ENCODE measurements at places on chromosomes 4 and X. TPM values are rescaled to one million over a fixed set of nuclear protein-coding genes. Genes with fewer than 3 reads are reported as not detected.
A peak's percentile ranks its signal among the peaks of the same experiment; 100 is the strongest.

The KDR gene
- total RNA-seq: not detected

The XAGE2 gene
- total RNA-seq: not detected

The FTSJ1 gene
- total RNA-seq: 66.2 TPM

- DNase-seq: no peak
Measured at GRCh38 chrX:90012395-90012794, 90.7 kb downstream of the TGIF2LX start.

- DNase-seq: no peak
Measured at GRCh38 chr4:7330031-7330596, 104.6 kb downstream of the PSAPL1 start.

DNA sequence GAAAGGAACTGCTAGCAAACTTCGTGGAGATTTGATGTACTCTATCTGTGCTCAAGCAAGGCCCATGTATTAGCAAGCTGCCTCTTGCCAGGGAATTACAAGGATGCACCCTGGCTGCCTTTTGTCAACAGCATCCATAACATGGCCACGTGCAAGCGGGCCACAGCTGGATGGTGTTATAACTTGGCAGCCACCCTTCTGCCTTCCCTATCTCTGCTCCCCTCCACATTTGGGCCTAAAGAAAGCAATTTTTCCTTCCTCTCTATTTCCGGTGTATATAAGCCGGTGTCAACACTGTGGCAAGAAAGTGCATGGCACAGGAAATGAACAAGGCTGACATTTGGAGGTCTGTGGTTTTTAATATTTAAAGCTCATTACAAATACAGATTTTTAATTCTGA, 94.8 kb downstream of the CLNK start:
- DNase-seq: peak; percentile 5

GRCh38 chr4:183659872-183660242, 764 bp downstream of the TRAPPC11 start:
- no peak for DNase-seq

DNA sequence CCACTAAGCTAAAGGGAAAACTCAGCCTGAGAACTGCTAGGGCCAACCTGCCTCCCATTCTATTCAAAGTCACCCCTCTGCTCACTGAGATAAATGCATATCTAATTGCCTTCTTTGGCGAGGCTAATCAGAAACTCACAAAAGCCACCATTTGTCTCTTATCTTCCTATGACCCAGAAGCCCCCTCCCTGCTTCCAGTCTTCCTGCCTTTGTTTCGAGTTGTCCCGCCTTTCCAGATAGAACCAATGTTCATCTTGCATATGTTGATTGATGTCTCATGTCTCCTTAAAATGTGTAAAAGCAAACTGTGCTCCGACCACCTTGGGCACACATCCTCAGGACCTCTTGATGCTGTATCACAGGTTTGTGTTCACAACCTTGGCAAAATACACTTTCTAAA, 459.8 kb downstream of the FSTL5 start:
- DNase-seq: no peak

- DNase-seq: no peak
Measured at GRCh38 chr4:56575820-56576429, 70.3 kb downstream of the ARL9 start.

GRCh38 chr4:162506253-162506652, 342.5 kb upstream of the FSTL5 start:
- no peak for DNase-seq

DNA sequence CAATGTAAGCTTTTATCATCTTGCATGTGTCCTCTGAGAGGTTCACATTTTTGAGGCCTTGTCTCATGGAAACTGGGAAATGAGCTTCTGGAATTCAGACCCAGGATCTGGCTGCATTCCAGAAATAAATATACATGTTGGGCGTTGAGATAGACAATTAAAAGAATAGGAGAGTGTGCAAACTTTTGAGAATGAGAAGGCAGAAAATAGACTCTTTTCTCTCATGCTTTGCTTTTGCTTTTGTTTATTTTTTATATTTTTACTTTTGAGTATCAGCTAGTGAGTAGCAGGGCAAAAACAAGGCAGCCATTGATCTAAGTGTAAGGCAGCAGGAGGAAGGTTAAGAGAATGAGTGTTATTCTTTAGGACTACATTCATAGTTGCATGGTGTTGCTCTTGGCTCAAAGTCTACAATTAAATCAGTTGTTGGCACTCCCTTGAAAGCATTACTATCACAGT, 12.4 kb downstream of the SHROOM3 start:
- DNase-seq: no peak

The PAGE2B gene
- 0.48 TPM for total RNA-seq

The MRPS18C gene
- 67.2 TPM for total RNA-seq

The SLC6A8 gene
- 0.41 TPM for total RNA-seq

DNA sequence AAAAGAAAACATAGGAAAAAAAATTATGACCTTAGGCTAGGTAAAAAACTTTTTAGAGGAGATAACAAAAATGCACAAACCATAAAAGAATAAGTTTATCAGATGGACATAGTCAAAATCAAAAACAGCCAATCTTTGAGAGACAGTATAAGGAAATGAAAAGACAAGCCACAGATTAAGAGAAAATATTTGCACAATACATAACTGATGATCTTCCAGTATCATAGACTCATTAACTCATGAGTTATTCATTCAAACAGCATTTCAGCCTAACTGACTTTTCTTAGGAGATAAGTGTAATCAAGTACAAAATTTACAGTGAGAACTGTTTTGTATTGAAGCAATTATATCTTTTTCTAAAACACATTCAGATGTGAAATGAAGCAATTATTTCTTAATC, 183.8 kb downstream of the FBXO8 start:
- no peak for DNase-seq

DNA sequence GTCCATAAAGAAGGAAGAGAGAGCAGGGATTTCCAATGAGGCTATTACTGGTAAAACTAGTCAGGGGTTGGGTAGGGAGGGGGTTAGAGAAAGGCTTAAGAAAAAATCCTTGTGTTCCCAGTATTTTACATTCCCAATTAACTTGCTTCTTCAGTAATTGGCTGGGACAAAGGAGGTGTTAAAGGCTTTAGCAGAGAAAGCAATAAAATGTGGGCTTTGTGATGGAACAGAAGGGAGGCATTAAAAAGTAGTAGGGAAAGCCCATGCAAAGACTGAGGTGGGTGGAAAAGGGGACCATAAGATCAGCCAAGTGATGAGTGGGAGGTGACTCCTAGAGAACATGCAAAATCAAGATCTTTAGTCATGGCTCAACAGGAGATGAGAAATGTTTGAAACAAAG, 1467.2 kb downstream of the RPA4 start:
- no peak for DNase-seq

The ARHGAP10 gene
- 3.8 TPM for total RNA-seq

DNA sequence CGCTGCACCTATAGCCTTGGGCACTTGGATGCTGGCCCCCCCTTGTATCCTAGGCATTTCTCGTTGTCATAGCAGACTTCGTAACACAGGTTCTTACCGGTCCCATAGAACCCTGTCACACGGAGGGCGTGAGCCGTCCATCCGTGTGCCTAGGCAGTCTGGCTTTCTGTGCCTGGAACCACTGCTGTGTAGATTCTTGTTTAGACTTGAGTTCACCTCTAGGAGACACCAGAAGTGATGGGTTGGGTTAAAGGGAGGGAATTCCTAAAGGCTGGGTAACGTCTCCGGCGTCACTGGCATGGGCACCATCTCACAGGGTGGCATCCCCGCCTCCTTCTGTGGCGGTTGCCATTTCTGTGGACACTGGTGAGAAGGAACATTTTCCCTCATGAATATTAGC, 13.5 kb upstream of the NKX1-1 start:
- DNase-seq: no peak

DNA sequence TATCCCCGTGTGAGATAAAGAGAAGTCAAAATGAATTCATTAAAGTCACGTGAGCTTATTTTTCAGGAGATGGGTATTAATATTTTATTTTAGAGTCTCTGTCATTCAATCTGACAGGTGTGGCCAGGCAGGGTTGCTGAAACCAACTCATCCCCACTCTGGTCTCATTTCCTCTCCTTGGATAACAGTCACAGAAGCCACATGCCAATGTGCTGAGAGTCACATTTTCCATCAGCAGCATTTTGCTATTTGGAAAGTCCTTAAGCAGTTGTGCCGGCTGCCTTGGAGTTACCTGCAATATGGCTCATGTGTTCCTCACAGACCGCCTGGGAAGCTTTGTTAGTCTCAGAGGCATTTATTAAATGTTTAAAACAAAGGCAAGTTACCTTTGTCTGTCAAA, 302.3 kb downstream of the DCHS2 start:
- DNase-seq: no peak

DNA sequence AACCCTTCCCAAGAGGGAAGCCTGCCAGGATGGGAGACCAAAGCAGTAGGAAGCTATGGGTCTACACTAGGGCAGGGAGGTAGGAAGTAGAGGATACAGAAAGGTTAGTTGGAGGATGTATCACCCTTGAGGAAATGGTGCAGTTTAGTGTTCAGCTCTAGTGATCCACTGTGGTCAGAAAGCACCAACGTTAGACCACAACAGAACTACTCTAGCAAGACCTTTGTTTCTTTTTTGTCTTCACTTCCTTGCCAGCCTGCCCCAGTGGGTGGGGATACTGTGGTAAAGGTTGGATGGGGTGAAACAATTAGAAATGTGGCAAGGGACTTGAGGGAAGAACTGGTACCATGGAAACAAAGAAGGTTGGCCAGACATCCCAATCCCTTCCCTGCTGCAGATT, 83.3 kb downstream of the DDIT4L start:
- DNase-seq: no peak

GRCh38 chrX:11363069-11363594, 69.9 kb downstream of the AMELX start:
- DNase-seq: no peak

The TMEM131L gene
- total RNA-seq: 37.6 TPM

The ADH1B gene
- total RNA-seq: not detected

GRCh38 chr4:102439236-102439614, 61.9 kb upstream of the NFKB1 start:
- DNase-seq: no peak

DNA sequence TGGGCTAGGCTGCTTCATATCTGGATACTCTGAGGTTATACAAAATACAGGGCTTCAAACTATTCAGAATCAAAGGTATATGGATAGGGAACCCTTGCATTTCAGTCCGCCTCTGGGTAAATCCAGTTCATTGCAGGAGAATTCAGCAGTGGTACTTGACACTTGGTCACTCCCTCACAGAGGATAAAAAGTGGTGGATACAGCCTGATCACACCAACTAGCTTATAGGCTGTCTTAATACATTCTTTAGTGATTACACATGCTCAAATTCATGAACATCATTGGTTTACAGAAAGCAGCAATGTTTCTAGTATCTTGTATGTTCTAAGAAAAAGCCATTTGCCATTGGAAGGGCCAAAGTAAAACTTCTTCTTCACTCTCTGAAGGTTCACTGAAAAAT, 104.8 kb upstream of the PDE5A start:
- DNase-seq: no peak

DNA sequence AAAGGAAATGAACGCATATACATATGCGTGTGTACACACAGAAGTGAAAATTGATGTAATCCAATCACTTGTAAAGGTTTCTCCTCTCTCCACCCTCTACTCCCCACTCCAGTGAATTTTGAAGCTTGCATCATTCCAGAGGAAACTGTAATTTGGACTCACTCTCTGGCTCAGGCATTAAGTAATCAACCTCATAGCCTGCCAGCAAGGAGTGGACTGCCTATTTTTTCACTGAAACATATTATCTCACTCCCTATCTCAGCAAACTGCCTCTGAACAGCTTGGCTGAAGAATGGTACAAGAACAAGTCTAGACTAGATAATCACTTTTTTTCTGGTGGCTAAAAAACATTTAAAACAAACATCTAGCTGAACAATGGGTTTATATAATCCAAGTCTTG, 124.2 kb downstream of the C4orf51 start:
- DNase-seq: no peak

DNA sequence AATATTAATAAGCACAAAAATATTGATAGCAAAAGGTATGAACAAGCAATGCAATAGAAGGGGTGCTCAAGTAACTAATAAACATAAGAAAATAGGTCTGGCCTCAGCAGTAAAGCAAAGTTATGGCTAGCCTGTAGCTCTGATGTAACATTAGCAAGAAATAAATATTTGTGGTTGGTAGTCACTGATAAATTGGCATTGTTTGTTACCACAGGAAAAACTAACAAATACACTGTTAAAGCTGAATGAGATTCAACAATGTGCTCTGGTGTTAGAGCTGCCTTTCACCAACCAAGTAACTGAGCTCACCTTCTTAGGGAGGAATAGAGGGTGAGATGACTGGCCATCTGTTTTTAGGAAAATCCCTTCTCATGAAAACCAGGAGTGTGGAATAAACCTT, 71.4 kb downstream of the AREG start:
- DNase-seq: no peak

The CLDN22 gene
- total RNA-seq: not detected

- DNase-seq: peak; percentile 71
Measured at GRCh38 chr4:56979421-56980072, 851 bp downstream of the POLR2B start.

DNA sequence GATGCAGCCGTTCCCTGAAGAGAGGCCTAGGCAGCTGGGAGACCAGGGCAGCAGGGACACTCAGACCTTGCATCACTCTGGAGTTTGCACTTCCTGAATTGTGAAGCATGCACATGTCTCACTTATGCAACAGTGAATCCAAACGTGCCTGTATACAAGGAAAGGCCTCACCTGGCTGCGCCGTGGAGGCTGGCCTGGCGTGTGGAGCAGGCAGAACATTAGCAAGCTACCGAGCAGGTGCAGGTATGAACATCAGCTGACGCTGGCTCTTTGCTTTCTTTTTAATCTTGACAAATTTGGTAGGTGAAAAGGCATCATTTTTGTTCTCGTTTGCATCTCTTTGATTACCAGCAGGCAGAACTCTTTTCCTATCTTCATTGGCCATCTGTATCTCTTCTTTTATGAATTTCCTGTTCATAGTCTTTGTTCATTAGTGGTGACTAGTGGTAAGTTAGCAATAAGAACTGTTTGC, 37.1 kb upstream of the IRAK1 start:
- DNase-seq: no peak

DNA sequence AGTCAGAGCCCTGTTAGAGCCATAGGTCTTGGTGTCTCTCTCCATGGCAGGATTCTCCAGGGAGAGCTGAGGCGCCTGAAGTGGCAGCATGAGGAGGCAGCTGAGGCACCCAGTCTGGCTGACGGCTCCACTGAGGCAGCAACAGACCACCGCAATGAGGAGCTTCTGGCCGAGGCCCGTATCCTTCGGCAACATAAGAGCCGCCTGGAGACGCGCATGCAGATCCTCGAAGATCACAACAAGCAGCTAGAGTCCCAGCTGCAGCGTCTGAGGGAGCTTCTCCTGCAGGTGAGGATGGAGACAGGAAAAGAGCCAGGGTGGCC, 32.9 kb downstream of the TAF7L start:
- DNase-seq: no peak

GRCh38 chrX:21255032-21255618, 119.1 kb upstream of the CNKSR2 start:
- no peak for DNase-seq

- no peak for DNase-seq
Measured at GRCh38 chrX:7027071-7027470, 120.4 kb upstream of the STS start.

- DNase-seq: no peak
Measured at GRCh38 chr4:187416216-187416615, 579.4 kb upstream of the ZFP42 start.

The ADH4 gene
- total RNA-seq: not detected

GRCh38 chr4:147110473-147111367, 165.1 kb upstream of the TTC29 start:
- DNase-seq: no peak

All from activated naive CD4-positive, alpha-beta T cell treated with anti-CD3 and anti-CD28 coated beads for 36 hours (primary cell).